GM03348 (cell line): ENCODE measurements at places on chromosomes 16 and 17.

GRCh38 chr17:19348806-19349205 lies 13.7 kb downstream of the B9D1 start:
- no peak for DNase-seq

- DNase-seq: no peak
Observed at GRCh38 chr16:69399361-69399760, 13.6 kb upstream of the TERF2 start.

GRCh38 chr16:31367853-31368252 lies 12.9 kb downstream of the ITGAX start:
- no peak for DNase-seq

- DNase-seq: peak; percentile 86
Observed at GRCh38 chr17:4229627-4230541, 33.9 kb downstream of the ANKFY1 start.

DNA sequence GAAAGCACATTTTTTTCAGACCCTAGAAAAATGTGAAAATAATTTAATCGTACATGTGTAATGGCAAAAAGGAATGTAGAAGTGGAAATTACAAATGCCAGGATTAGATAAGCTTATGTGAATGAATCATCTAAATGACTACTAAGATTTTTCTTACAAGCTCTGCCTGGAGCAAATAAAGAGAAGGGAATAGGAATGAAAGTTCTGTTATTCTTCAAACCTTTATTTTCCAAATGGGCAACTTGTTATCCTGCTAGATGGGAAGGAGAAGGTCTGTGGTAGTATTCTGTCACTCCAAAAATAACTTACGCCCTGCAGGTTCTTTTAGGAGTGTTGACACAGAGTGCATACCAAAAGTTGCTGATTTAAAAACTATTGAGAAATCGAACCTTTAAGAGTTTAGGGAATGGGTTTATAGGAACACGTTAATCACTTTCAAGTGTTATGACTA lies 9.7 kb downstream of the CTCF start:
- DNase-seq: peak; percentile 68

DNA sequence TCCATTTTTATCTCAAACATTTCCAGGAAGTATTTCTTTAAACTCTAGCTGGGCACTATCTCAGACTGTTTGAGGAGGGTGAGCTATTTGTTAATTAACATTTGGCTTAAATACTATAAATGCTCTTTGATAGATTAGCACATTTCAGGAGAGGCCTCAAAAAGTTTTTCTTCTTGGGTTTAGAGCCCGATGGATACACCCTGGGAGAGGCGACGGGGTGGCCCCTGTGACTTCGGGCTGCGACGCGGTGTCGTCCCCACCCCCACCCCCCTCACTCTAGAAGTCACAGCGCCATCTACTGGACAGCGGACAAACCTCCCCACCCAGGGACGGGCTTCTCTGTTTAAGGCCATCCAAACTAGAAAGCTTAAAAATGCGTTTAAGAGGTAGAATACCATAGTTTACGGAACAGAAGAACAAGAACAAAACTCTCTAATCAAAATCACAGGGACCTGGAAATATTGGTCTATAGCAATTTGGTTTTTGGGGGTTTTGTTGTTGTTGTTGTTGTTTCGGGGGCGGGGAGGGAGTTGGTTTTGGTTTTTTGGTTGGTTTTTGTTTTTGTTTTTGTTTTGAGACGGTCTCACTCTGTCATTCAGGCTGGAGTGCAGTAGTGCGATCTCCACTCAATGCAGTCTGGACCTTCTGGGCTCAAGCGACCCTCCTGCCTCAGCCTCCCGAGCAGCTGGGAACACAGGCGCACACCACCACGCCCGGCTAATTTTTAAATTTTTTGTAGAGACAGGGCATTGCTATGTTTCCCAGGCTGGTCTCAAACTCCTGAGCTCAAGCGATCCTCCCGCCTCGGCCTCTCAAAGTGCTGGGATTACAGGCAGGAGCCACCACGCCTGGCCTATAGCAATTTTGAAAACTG lies 254.4 kb downstream of the C16orf95 start:
- DNase-seq: peak; percentile 93

DNA sequence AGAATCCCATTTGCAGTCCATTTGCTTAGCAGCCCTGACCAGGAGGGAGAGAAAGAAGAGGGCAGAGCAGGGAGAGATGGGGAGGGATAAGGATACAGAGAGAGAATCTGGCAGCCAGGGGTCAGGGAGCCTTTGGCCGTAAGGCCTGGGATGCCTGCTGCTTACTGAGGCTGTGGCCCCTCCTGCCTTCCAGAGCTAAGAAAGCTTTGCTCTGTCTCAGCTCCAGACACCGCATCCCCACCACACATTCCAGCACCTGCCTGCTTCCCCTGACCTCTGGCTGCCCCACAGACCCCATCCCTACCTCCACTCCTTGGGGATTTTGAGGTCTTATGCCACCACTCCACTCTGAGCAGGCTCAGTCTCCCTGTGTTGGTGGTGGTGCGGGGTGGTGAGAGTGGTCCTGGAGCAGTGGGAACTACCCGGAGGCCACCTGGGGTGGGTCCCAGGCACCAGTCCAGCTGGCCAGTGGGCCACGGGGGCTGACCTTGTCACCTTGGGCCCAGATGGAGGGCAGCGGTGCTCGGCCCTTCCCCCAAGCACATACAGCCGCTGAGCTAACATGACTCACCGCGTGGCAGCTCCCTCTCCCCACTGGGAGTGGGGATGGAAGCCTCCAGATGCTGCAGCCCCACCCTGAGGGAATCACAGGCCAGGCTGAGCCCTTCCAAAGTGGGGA lies 58.3 kb downstream of the RAI1 start:
- DNase-seq: peak; percentile 93

DNA sequence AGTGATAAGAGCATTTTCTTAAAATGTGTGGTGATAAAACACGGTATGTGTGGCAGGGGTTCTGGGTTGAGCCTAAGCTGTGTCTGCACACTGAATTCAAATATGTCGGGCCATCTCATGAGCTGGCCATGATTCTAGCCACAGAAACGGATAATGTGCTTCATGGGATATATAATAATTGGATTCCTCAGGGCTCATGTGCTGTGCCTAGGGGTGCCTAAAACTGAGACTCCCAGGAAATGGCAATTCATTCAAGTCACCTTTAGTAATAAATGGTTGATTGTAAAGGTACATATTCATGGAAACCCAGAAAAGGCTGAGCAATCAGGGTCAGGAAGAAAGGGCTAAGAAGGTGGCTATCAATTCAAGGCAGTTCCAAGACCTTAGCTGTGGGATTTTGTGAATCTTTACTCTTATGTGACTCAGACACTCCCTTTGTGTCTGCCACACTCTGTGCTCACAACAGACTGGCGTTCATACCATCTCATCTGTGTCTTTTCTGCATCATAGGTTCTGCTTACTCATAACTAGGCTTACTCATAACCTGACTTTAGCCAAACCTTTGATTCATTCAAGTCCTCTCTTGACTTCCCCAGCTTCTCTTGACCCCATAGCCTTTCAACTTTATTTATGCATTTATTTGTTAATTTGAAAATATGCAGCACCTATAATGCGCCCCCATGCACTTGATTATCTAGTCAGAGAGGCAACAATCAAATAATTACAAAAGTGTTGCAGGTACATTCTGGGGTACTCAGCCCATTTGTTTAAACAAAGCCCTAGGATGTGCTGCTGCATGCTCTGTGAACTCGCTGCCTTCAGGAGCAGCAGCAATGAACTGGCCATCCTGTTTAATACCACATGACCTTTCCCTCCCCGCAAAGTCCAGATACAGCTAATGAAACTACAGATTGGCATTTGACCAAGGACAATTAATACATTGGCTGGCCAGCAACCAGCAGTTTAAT lies 28.4 kb upstream of the MED13 start:
- DNase-seq: peak; percentile 71

DNA sequence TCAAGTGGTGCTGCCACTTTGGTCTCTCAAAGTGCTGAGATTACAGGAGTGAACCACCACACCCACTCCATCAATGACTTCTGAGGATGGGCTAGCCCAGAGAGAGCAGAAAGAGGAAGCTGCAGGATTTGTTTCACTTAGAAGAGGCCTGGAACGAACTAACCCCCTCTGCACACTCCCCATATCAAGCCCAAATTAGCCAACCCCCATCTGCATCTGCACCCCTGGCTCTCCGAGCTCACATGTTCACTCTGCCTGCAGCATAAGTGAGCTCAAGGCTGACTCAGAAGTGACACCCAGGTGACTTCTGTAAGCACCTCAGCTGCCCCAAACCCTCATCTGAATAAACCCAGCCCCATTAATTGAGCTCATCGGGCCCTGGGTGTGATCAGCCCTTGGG lies 4.8 kb downstream of the SCNN1G start:
- no peak for DNase-seq

DNA sequence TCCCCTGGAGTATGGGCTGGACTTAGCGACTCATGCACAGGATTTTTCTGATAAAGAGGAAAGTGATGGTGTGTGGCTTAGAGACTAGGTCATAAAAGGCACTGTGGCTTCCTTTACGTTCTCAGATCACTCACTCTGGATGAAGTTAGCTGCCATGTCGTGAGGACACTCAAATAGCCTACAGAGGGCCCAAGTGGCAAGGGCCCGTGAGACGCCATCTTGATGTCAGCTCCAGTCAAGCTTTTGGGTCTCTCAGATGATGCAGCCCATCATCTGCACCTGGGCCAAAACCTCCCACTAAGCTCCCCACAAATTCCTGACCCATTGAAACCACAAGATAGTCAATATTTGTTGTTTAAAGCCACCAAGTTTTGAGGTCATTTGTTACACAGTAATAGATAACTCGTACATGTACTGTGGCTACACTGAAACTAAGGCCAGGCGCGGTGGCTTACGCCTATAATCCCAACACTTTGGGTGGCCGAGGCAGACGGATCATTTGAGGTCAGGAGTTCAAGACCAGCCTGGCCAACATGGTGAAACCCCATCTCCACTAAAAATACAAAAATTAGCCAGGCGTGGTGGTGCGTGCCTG lies 14.7 kb downstream of the ST6GALNAC2 start:
- DNase-seq: no peak

DNA sequence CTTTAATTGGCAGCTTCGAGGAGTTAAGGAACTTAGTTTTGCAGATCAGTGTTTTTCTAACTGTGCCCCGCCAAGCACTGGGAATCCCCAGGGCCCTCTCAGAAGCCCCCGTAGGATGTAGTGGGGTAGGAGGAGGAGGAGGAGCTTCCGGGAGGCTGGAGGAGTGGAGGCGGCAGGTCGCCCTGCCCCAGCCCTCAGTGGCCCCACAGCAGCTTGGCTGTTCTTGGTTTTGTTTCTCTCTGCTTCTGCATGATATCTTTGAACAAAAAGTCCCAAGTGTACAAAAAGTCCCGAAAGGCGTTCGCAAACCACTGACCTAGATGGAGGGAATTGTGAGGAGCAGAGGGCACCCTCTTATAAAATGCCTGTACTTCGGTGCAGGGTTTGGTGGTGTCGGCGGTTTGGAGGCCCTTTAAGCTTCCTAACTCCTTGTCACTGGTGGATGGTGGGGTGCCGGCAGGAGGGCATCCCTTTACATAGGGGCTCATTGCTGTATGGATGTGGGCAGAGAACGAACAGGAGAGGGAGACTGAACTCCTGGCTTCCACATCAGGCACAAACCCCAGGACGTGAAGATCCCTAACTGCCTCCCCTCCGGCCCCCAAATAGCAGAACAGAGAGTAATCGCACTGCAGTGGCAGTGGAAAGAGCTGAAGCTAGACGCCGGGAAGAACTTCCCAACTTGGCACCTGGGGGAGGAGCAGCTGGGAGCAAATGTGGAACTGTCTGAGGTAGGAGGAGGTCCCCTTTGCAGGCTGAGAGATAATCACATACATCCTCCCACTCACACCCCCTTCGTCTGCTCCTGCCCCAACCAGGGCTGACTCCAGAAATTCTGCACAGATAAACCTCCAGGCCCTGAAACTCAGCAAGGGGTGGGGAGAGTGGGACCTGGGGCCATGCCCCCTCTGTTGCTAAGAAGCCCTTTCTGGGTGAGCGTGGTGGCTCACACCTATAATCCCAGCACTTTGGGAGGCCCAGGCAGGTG lies 20.1 kb downstream of the EPOP start:
- no peak for DNase-seq

DNA sequence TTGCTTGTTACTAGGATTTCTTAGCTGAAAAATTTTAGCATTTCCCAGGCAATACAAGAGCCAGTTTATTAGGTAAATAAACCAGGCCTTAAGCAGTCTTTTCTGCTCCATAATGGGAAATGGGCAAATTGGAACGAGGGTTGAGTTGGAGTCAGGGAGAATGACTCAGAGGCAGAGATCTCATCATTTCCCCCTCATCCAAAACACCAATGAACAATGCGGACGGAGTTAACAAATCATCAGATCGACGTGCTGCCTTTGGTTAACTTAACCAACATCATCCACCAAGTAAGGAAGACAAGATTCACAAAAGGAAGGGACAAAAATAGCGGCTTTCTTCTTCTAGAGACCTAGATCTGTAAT lies 243.5 kb downstream of the STX8 start:
- no peak for DNase-seq

DNA sequence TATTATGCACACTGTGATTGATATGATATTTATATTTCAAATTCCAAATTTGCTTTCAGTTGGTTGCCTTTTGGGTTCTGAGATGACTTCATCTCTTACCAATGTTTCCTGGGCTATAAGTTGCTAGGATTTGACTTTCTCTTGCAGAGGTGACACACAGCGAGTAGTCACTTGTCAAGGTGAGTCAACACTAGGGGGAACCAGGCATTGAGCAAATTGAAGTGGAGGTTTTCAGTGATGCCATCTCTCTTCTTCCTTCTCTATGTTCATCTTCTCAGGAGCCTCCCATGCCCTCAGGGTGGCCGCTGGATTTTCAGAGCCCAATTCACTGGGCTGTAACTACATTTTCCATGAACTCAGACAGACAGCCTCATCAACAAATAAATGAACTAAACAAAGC lies 6.0 kb upstream of the CPD start:
- DNase-seq: peak; percentile 18

GRCh38 chr17:47239967-47240651 lies 13.5 kb upstream of the ITGB3 start:
- DNase-seq: peak; percentile 86

DNA sequence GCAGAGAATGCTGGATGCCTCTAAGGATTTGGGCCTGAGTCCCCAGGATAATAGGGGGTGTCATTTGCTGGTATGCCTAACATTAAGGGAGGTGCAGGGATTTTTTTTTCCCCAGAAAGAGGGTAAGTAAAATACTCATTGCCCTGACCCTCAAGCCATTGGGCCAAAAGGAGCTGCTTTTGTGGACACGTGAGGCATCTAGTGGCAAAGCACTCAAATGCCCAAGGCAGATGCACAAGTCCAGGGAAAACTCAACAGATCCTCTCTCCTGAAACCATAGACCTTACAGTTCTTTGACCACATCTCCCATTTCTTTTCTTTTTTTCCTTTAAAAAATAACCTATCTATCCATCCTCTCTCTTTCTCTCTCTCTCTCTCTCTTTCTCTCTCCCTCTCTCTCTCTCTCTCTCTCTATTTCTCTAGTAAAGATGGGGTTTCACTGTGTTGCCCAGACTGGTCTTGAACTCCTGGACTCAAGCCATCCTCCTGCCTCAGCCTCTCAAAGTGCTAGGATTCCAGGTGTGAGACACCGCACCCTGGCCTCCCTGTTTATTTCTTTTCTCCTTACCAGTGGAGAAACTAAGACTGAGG lies 11.8 kb downstream of the IRX5 start:
- no peak for DNase-seq

DNA sequence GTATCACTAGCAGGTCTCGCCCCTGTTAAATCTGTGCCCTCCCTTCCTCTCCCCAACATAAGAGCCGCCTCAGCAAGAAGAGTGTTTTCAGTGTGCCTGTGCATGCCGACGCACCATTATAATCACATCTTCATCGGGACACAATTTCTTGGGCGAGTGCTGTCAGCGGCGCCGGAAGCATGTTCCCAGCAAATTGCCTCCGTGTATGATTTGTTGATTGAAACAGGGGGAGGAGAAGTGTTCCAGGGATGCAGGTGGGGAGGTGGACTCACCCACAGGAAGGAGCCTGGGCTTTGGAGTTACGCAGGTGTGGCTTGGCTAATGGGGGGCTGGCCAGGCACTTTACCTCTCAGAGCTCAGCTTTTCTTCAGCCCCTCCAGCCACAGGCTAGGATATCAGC lies 53.6 kb downstream of the SPACA3 start:
- DNase-seq: no peak
